ENCODE measurements at places on chromosomes 6 and 20.

GRCh38 chr6:340991-341827 is 48.9 kb downstream of the DUSP22 start:
- no peak for DNase-seq

GRCh38 chr6:160950507-160950906 is 41.1 kb upstream of the MAP3K4 start:
- peak; percentile 72 for DNase-seq

DNA sequence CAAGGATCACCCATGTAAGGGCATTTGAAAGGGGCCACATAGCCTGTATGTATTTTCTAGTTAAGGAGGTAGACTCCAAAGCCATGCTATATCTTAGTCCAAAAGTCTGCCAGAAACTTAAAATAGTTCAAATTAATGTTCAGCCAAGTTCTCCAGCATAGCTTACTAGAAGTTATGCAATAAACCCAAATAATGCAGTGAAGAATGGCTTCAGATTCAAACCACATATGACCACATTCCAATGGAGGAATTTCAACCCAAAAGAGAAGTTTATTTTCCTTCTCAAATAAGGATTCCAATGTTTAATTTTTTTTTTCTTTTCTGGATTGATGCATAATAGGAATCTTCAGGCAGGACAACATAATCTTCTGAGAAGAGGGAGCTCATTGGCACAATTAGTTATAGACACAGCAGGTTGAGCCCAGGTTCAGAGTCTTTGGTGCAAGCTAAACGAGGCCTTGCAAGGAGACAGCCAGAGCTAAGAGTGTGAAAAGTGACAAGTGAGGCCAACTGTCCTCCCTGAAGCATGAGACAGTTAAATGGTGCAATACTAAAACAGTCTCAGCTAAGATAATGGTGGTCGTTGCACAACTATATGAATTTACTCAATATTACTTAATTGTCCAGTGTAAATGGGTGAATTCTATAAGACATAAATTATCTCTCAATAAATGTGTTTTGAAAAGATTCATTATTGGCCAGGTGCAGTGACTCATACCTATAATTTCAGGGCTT is 598.8 kb upstream of the CDH4 start:
- DNase-seq, result no peak

- no peak for DNase-seq
These were observed 49.7 kb downstream of the PTPRA start for GRCh38 chr20:2922957-2923356.

- peak; percentile 4 for DNase-seq
These were observed 69.5 kb upstream of the FOXQ1 start for GRCh38 chr6:1242446-1242845.

- DNase-seq, result no peak
These were observed 196.2 kb upstream of the SYNDIG1 start for GRCh38 chr20:24273251-24273650.

DNA sequence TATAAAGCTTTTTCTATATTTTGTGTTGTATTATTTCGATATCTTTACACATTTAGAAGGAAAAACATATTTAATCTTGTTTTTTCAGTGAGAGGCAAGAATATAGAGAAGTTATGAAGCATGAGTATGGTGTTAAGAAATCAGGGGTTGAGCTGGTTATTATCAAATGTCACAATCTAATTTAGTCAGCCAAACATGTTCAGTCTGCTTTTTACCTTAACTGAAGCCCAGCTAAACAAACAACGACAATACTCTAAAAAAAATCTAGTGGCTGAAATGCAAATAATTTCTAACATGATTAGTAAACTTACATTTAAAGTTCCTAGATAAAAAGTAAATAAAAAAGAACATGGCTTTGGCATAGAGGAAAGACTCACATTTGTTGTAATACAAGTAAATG is 433.8 kb upstream of the NRSN1 start:
- DNase-seq, result no peak

DNA sequence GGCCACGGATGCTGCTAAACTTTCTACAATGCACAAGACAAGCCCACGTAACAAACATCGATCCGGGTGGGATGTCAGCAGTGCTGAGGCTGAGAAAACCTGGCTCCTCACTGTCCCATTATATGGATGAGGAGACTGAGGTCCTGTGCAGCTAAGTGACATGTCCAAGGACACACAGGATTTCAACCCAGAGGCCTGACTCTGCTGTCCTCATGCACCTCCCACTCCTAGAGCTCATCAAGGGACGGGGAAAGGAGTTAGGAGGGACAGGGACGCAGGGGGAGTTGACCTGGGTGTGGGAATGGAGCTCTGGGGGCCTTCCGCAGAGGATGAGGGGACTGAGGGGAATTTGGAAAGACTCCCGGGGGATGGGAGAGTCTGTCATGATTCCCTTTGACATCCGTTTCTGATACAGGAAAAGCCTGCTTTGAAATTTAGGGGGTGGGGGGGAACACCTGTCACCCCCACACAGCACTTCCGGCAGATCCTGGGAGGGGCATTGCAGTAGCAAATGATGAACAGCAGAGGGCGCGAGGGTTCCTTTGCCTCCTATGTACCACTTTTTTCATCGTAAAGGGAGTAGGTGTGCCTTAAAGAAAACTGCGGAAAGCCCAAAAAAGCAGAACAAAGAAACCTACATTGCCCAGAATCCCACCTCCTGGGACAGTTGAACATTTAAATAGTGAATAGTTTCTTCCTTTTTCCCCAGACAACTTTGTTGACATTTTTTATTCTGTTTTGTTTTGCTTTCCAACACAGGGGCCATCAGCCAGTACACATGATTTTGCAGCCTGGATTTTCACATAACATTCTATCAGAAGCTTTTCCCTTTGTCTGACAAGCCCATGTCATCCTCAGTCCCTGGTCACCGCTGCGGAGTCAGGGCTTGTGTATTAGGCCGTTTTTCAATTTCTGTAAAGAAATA is 48.6 kb downstream of the SLC2A10 start:
- DNase-seq, result peak; percentile 71

DNA sequence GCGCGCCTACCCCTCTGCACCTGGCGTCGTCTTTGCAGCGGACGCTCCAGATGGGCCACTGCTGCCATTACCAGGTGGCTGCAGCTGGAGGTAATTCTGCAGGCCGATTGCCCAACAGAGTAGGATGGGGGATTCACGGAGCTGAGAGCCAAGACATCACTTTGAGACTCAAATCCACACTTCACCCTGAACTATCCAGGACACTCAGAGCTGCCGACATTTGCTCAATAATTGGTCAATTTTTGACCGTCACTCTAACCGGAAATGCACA is 694.9 kb upstream of the FLRT3 start:
- no peak for DNase-seq

GRCh38 chr6:3188262-3188661 is 30.9 kb upstream of the TUBB2A start:
- no peak for DNase-seq

- peak; percentile 73 for DNase-seq
These were observed 284.5 kb downstream of the HTR1B start for GRCh38 chr6:77178821-77179220.

DNA sequence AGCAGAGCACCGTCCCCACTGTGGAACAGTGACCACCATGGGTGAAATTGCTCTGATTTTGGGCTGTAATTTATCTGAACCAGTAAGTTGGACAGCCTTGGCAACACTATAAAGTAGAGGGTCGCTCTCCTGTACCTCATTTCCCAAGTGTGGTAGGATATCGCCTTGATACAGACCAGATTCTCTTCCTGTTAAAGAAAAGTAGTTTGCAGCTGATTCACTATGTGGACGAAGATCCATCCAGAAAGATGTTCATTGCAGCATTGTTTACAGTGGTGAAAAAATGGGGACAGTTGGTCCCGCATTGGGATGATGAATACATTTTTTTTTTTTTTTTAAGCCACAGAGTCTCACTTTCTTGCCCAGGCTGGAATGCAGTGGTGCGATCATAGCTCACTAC is 74.3 kb downstream of the SLX4IP start:
- no peak for DNase-seq

- DNase-seq, result no peak
These were observed 38.3 kb upstream of the PKIB start for GRCh38 chr6:122571888-122572287.

DNA sequence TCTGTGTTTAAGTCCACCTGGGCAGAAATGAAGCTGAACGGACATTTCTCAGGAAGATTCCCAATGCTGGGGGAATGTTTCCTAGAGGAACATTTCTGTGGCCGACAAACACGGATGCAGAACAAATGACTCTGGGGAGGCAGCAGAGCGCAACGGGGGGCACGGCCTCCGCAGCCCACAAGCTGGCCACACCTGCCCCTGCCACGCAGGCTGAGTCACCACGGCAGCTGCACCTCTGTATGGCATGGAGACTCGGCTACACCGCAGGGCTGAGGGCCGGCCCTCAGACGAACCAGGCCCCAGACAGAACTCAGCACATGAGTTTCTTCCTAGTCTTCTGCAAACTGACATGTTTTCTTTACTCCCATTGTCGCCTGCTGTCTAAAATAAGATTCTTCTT is 10.0 kb upstream of the PRR18 start:
- no peak for DNase-seq

GRCh38 chr6:95959261-95959660 is 56.5 kb upstream of the FUT9 start:
- no peak for DNase-seq

DNA sequence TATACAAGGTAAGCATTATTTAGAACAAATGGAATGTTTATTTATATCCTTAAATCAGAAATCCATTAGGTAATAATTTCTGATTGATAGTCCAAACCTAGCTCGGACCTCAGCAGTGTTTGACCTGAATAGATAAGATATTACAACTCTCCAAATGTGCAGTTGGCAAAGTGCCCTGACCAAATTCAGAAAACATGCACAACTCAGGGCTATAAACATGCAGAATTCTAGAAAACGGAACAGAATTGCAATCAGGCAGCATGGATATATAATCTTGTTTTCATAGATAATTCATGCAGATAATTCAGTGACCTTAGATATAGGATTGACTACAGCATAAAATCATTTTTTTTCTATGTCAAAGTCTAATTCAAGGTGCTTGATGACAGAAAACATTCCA is 626.6 kb upstream of the CITED2 start:
- DNase-seq, result no peak

GRCh38 chr6:116542426-116542825 is 3.1 kb downstream of the TRAPPC3L start:
- peak; percentile 33 for DNase-seq

Measured in ELR (cell line).